ENCODE measurements at places on chromosomes 5 and 9.
A peak's percentile ranks its signal among the peaks of the same experiment; 100 is the strongest.

- DNase-seq: no peak
These were observed 67.0 kb downstream of the HAPLN1 start for GRCh38 chr5:83653669-83654068.

DNA sequence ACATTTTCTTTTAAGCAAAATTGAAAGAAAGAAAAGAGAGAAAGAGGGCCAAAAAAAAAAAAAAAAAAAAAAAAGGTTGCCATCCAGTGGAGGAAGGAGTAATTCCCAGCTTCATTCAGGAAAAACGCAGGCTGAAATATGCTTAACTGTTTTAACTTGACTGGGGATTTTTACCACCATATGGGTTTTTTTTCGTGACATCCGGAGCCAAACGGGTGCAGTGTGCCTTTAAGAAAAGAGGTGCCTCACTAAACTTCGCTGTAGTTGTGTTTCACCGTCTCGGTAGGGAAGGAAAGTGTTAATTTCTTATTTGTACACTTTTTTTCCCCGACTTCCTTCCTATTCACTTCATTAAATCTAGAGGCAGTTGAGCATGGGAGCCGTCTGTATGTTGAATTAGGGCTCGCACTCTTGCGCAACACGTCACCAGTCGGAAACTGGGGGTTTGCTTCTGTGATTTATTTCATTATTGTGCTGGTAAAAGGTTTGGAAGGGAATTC is 143.0 kb downstream of the SMARCA2 start:
- no peak for DNase-seq

- DNase-seq: no peak
These were observed 294.8 kb downstream of the KCTD16 start for GRCh38 chr5:144465441-144465840.

DNA sequence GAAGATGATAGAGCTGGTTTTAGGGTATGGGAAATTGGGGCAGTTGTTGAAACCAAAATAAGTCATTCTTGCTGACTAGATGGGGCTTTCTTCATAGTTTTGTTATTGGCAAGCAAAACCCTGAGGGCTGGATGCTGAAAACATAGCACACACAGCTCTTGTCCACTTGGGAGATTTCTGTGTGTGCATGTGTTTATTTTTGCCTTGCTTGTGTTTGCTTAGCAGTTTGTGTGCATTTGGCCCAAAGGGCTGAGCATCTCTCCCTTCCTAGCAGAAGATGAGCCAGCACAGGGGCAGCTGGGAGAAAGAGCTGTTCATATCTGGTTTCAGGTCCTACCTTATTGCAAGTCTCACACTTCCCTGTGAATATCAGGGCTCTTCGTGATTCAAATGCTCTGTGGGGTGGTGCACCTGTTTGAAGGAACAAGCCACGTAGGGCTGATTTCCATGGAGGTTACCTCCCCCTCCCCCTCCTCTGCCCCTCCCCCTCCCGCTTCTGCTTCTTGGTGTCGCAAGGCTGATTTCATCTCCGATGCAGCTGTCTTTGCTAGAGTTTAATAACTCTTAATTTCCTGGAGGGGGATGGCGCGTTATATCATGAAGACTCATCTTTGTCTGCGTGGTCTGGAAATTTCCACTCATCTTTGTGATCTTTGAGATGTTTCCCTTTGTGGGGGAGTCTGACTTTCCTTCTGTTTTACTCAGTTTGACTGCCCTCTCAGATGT is 296.5 kb downstream of the ARHGAP26 start:
- no peak for DNase-seq

- DNase-seq: no peak
These were observed 35.4 kb upstream of the RNF130 start for GRCh38 chr5:180107005-180107404.

- no peak for DNase-seq
These were observed at the start of gene IRX1 for GRCh38 chr5:3595006-3595961. Gene IRX1 (plus strand): TSS chr5:3595832. CDS start chr5:3596106, 274 bp downstream.

GRCh38 chr9:129381481-129381957 is 203.5 kb upstream of the IER5L start:
- DNase-seq: no peak

DNA sequence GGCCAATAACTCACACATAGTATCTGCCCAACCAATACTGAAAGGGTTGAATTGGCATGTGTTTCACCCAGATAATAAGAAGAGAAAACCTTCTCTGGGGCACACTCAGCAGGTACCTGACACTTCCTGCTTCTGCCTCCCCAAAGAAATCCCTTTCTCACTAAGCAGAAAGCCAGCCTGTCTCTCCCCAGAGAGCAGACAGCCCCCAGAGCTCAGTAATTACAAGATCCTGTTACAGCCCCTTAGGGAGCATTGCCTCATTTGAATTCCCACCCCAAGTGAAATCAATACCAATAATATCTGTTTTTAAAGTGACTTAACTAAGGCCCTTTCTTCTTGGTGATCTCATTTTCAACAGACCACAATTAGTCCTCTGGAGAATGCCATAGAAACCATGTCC is 38.5 kb upstream of the FOXI1 start:
- DNase-seq: no peak

- DNase-seq: no peak
These were observed 244.7 kb downstream of the PIK3R1 start for GRCh38 chr5:68460147-68460798.

GRCh38 chr9:100074093-100074492 is 24.7 kb downstream of the ERP44 start:
- no peak for DNase-seq

- peak; percentile 7 for DNase-seq
These were observed 55.8 kb downstream of the PDE8B start for GRCh38 chr5:77266291-77266690.

DNA sequence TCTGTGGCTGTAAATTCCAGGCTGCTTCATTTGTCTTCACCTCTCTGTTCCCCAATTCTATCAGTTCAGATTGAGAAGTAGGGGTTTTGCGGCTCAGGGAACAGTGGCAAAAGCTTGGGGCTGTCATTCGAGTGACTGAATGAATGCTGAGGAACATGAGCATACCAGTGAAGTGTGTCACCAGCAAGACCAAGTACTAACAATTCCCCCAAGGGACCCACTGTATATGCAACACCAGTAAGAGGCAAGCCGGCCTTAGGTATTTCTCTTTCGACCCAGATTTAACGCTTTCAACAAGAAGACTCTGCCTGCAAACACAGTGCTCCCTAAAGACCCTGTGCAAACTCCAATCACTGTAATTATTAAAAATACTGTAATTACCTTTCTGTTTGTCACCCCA is 25.8 kb downstream of the KLHL3 start:
- no peak for DNase-seq

DNA sequence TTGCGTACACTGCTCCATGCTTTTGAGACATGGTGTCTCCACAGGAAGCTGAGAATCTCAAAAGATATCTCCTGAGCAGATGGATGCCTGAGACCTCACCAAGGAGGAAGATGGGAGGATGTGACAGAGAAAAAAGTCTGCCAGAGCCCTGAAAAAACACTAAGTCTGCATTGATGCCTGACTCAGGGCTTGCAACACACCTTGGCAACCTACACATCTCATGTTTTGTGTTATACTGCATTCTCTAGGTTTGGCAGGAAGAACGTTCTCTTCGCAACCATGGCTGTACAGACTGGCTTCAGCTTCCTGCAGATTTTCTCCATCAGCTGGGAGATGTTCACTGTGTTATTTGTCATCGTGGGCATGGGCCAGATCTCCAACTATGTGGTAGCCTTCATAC is 19.2 kb downstream of the SLC22A4 start:
- DNase-seq: no peak
